ENCODE measurements at places on chromosomes 7 and 10.

DNA sequence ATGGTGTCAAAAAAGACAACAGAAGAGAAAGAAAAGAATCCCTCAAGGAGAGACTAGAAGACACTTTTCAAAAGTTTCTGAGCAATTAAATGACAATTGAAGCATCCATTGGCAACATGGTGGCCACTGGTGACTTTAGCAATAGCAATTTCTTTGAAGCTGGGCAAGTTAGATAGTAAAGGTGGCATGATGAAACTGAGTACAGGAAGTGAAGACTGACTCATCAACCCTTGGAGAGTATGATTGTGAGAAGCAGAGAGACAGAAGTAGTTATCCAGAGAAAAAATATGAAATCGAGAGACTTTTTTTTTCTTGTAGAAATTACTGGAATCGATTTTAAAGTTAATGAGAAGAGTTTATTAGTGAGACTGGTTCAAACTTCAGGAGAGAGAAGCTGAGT is 52.5 kb downstream of the DGKB start:
- no peak for DNase-seq

DNA sequence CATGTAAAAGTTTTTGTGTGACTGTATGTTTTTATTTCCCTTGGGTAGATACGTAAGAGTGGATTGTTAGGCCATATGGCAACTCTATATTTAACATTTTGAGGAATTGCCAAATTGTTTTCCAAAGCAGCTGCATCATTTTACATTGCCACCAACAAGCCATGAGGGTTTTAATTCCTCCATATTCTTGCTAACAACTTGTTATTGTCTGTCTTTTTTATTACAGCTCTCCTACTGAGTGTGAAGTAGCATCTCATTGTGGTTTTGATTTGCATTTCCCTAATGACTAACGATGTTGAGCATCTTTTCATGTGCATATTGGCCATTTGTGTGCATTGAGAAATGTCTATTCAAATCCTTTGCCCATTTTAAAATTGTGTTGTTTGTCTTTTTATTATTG is 94.9 kb downstream of the CARD11 start:
- DNase-seq: no peak

- peak; percentile 53 for DNase-seq
Observed at GRCh38 chr7:8436965-8437364, 3.6 kb downstream of the NXPH1 start.

DNA sequence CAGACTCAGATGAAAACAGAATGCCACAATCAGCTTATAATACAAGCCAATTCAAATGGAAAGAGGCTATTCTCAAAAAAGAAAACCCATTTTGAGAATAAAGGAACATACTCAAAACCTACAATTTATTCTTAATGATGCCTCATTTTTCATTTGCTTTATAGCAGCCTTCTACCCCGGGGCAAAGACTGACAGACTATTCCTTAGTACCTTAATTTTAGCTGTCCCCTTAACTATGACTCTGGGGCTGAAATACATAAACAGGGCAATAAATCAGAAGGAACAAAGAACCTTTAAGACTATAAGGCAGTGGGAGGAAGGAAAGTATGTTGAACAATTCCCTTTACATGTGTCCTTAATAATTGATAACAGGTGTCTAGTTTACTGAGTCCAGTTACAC is 76.8 kb downstream of the TMEM106B start:
- no peak for DNase-seq

DNA sequence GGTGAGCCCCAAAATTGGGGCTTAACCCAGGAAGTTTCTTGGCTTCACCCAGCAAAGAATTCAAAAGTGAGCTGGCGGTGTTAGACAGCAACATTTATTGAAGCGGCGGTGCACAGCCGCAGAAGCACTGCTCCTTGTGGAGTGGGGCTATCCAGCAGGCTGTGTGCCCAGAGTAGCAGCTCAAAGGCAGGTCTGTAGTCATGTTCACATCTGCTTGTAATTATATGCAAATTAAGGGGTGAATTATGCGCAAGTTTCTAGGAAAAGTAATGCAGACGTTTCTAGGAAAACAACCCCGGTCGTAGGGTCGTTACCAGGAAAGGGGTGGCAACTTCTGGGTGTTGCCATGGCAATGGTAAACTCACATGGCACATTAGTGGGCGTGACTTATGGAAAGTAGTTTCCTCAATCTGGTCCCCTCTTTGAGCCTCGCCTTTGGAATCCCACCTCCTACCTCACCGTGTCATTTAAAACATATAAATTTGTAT is 13.7 kb upstream of the KBTBD2 start:
- DNase-seq: peak; percentile 72

DNA sequence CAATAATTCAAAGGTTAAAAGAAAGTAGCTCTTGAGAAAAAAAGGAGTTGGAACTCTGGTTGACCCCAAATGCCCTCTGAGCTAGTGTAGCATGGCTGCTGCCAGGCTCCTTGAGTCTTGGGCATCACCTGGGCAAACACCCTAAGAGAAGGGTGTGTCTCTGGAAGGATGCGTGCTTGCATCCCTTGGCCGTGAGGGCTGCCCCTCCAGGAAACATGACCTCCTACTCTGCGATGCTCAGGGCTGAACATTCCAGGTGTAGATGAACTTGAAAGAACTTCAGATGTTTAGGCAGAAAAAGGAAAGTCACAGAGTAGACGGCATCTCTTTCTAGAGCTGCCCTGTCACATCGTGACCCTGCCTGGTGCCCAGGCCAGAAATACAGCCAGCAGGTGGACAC is 189.4 kb upstream of the TCERG1L start:
- no peak for DNase-seq

DNA sequence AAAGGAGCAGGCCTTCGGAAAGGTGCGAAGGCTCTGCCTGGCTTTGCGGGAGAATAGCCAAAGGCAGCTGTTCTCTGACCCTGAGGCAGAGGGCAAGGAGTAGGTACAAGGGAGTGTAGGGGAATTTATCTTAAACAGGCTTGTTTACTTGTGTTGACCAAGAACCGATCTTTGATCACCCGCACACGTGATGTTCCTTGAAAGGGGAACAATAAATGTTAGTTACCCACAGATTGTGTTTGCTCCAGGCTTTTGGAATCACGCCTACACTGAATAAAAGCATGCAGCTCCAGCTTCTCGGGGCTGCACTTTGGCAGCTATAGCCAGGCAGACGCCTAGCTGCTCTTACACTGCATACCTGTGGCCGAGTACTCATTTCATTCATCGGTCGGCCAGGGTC is 420.8 kb downstream of the PHF14 start:
- DNase-seq: no peak

All from SK-N-DZ (cell line).